ENCODE measurements at places on chromosomes 2 and 18.

DNA sequence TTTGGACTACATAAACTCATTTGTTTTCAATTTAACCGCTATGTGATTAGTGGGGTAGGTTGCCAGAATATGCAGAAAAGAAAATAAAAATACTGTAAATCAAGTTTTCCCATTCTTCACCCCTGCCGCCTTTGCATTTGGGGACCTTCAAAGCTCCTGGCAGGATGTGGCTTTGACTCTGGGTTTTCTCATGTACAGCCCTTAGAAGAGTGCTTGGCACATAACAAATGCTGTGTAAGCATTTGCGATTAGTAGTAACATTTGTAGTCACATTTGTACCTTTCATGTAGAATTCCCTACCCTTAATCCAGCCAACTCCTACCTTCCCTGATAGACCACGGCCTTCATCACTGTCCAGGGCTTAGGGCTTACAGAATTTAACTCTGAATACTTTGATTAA lies 262.6 kb downstream of the MREG start:
- no peak for DNase-seq

DNA sequence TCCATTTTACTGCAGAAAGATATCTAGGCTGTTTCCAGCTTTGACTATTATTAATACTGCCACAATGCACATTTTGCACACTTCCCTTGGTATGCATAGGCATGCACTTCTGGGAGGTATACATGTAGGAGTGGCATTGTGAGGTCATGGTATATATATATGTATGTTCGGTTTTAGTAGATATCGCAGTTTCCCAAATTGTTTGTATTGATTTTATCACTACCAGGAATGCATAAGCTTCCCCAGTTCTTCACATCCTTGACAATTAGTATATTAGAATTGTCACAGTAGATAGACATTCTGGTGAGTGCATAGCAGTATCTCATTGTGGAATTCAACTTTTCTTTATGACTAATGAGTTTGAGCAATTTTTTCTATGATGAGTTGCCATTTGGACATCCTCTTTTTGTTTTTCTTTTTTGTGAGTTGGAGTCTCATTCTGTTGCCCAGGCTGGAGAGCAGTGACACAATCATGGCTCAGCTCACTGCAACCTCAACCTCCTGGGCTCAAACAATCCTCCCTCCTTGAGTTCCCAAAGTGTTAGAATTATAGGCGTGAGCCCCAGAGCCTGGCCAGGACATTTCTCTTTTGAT lies 4.2 kb upstream of the GRB14 start:
- DNase-seq: no peak

DNA sequence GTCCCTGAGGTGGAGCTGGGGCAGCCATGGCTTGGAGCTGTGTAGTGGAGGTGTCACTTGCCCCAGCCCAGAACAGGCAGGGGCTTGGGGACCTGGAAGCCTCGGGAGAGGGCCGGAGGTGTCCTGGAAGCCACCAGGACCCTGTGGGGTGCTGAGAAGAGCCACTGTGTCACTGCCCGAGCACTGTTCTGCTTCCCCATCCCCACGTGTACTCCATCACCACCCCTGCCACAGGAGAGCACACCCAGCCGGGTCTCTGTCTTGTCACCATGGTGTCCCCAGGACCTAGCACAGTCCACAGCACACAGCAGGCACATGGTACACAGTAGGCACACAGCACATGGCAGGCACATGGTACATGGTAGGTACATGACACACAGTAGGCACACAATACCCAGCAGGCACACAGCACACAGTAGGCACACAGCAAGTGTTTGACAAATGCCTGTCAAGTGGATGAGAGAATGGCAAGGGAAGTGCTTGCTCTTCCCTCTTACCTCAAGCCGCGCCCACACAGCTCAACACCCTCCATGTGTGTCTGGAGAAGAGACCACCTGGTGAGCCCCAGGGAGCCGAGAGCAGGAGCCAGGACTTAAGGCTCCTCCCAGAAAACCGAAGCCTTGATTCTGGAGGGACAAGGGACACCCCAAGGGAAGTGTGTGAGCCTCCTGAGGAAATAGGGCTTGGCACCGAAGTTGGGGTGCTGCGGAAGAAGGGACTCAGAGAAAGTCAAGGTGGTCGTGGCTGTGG lies 13.3 kb downstream of the MBP start:
- DNase-seq: no peak

DNA sequence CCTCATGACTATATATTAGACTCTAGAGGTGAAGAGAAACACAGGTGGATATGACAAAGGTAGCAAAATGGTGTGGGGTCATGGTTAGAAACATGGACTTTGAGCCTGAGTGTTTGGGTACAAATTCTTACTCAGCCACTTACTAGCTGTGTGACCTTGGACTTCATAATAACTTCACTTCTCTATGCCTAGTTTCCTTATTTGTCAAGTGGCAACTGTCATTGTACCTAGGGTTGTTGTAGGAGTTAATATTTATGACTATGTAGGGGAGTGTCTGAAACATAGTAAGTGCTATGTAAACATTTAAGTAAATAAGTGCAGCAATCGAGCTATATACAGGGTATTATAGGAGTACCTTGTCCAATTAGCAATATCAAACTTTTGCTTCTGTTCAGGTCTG lies 49.7 kb upstream of the RAPH1 start:
- no peak for DNase-seq

All from activated gamma-delta T cell treated with Interleukin-2 at 50 U/mL for 16 hours (primary cell).